ENCODE measurements at places on chromosomes 1 and 21.

- no peak for DNase-seq
These were observed 1013.8 kb downstream of the PLA2G4A start for GRCh38 chr1:187842406-187843165.

DNA sequence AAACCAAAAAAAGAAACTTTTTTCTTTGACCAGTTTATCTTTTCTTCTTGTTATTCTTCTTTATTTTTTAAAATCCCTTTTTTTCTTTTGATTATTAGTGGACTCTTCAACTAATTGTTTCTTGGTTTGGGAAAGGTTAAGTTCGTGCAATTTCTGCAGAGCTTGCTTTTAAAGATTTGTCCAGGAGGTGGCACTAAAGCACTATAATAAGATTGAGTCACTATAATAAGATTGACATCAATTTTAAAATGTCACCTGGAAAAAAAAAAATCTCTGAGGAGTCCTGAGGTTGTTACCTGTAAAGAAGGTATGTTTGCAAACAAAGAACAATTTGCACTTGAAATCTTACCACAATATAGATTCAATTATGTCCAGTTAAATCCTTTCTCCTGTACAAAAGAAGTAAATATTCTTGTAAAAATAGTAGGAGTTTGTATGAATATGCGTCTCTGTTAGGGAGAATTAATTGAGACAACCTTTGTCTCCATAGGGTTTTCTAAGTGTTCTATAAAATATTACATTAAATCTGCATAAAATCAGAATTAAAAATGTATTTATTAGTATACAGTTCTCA, 166.7 kb downstream of the ADGRL4 start:
- no peak for DNase-seq

- DNase-seq = no peak
These were observed 44.8 kb downstream of the ATP5PO start for GRCh38 chr21:33870768-33871167.

DNA sequence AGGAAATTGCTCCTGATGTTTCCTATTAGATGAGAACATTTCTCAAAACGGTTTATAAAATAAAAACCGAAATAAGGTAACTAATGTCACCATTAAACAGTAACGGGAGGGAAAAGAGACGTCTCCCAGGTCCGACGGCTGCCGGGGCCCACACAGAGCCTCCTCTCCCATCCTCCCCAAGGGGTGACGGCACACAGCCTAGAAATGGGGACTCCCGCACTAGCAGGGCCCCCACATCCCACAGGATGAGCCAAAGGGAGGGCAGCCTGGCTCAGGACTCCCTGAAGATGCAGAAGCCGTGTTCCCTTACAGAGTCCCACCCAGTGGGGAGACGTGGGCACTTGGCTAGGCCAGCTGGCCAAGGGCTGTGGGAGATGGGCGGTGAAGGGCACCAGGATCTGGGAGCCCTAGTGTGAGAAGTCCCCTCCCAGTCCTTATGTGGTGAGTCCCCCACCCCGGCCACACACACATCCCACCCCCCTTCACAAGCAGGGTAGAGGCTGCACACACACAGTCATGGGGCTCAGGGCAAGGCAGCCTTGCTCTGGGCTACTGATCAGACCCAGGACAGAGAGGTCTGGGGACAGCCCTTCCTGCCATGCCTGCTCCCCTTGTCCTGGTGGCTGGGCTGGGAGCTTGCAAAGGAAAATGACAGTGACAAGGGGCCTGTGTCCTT, 3.3 kb downstream of the KRTAP10-3 start:
- DNase-seq = no peak

GRCh38 chr1:235735621-235736020, 86.0 kb upstream of the GNG4 start:
- no peak for DNase-seq

DNA sequence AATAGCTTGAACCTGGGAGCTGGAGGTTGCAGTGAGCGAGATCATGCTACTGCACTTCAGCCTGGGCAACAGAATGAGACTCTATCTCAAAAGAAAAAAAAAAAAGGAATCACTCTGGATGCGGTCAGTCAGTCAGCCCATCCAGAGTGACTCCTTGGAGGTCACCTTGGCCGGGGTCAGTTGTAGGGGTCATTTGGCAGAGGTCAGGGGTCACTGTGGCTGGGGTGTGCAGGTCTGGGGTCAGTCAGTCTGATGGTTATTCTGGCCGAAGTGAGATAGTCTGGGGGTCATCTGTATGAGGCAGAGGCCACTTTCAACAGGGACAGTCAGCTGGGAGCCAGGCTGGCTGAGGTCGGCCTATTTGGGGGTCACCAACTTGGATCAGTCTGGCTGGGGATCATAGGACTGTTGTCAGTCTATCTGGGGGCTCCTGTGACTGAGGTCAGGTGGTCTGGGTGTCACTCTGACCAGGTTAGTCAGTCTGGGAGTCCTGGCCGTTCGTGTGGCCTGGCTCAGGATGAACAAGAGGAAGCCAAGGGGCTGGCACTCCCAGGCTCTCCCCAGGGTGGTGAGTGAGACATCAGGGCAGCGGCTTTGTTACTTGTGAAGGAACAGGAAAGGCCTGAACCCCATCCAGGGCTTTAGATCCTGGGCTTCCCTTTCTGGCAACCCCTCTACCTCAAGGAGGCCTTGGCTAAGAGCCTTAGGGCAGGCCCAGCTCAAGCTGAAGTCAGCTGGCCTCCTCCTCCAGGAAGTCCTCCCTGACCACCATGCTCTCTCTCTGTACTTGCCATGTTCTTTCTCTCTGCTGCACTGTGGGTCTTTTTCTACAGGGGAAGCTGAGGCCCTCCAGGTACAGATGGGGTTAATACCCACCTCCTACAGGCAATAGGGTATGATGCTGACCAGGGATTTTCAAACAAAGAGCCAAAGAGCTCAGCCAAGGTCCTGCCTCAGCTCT, 15.1 kb downstream of the PTPRU start:
- no peak for DNase-seq

DNA sequence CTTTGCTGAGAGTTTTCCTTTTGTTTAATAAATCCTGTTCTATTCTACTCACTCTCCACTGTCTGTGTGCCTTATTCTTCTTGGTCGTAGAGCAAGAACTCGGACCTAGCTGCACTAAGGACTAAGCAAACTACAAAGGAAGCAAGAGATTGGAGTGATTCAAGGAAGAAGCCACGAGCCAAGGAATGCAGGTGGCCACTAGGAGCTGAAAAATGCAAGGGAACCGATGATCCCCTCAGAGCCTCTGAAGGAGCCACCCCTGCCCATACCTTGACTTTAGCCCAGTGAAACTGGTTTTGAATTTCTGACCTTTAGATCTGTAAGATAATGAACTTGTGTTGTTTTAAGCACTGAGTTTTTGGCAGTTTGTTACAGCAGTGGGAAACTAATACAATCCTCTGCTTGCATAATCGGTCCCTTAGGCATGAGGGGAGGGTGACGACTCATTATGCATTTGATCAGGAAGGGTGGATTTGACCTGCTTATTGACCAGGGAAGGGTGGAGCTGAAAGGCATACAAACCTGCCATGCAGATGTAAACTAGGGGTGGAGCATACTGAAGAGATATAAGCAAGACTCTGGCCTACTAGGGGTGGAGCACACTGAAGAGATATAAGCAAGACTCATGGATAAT, 6.2 kb upstream of the CA6 start:
- no peak for DNase-seq

- no peak for DNase-seq
These were observed 475 bp upstream of the RPL5 start for GRCh38 chr1:92831368-92831761.

DNA sequence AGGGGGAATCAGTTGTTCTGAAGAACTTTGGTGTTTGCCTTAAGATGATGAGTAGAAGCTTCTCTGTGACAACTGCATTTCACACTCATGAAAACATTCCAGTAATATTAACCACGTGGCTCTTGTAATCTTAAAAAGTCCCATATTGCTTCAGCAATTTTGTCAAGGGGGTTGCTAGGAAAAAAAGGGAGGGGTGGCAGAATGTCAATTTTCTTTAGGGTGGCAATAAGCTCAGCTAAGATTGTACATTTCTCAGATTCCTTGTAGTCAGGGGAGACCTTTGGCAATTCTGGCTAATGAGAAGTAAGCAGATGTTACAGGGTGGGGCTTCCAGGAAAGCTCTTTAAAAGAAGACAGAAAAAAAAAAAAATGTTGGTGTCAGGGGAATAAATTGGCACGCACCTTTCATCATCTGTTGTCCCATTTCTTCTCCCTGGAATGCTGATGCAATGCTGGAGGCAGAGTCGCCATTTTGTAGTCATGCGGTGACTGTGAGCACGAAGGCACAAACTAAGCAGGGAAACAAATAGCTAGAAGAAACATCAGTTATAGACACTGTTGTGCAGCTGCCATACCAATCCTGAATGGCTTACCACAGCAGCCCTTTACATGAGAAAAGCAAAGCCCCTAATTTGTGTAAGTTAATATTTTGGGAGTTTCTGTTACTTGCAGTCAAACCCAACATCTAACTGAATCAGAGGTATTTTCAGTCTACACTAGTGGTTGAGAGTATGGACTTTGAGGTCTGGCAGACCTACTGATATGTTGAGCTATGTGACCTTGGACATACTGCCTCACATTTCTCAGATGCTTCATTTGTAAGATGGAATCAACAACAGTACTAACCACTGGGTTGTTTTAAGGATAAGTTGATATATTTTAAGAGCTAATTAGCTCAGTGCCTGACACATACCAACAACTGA, 56.1 kb upstream of the MRPS6 start:
- no peak for DNase-seq

All from stimulated activated CD4-positive, alpha-beta T cell treated with anti-CD3 and anti-CD28 coated beads, Interleukin-1b, Interleukin-23, amount 100 ng/mL, for 1 hour (primary cell).